Prostate gland (tissue), 2 donors: ENCODE measurements at places on chromosomes 7 and 10.

GRCh38 chr10:26715137-26715487, 17.6 kb downstream of the PDSS1 start:
- DNase-seq: no peak

DNA sequence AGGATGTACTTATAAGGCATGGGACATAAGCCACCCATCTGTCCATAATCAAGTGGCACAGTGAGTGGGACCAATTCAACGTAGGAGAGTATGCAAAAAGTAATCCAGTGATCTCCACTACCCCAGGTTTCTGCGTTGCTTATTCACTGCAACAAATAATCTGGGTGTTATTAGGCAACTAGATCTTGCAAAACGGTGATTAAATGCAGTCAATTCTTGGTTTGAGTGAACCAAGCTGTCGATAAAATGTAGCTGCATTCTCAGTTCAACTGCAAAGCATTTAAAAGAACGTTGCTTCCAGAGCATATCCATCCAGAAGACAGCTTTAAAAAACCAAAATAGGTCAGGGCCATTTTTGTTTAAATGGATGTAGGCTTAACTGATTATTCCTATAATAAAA, 5.0 kb downstream of the LSMEM1 start:
- DNase-seq: no peak

DNA sequence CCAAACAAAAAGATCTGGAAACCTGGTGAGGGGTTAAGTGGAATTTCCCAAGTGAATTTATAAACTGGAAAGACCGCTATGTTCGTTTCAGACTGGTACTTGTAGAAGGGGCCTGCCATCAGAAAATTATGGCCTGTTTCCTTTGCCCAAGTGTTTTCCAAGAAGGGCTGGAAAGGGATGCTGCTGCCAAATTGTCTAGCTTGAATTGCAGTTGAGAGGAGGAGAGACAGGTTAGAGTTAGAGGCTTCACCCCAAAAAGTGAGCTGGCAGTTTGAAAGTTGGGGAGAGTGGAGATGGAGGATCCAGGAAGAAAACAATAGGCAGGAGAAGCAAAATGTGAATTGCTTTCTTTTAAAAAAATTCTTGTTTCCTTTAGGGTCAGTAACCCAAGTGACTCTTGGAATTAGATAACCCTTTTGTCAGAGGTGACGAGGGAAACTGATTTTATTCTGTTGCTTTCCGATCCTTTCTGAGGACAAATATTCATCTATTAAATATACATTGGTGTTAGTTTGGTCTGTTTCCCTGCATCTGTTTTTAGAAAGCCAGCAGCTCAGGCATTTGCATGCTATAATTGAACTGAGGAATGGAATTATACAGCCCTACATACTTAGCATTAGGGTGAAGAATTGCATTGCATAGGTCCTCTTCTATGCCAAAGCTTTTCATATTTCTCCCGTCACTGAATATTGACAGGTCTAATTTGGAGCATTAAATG, 82.5 kb upstream of the PRR15 start:
- no peak for DNase-seq

GRCh38 chr10:59222788-59223187, 46.3 kb downstream of the PHYHIPL start:
- no peak for DNase-seq

GRCh38 chr10:81820418-81820817, 54.6 kb upstream of the NRG3 start:
- no peak for DNase-seq

- no peak for DNase-seq
These were observed 796.8 kb downstream of the KCNMA1 start for GRCh38 chr10:76840802-76841201.

DNA sequence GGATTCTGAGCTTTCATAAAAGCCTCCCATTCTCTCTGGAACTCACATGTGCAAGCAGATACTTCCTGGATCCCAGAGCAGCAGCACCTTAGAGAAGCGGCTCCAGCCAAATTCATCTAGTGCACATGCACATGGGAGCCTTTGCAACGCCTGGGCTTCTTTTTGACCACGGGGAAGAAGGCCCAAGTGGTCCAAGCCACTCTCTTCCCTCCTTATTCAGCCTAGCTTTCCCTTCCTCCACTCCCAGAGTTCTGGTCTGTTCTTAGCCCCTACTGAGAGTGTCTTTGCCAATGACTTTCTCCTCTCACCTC, 118.7 kb downstream of the ZNF365 start:
- DNase-seq: no peak

- DNase-seq: no peak
These were observed 269.9 kb upstream of the MKLN1 start for GRCh38 chr7:131057794-131058070.

- no peak for DNase-seq
These were observed 171.8 kb upstream of the GPR26 start for GRCh38 chr10:123494301-123494808.

GRCh38 chr7:26101361-26102151, 50.4 kb upstream of the NFE2L3 start:
- no peak for DNase-seq

GRCh38 chr7:94044806-94045205, 40.7 kb upstream of the BET1 start:
- DNase-seq: no peak

DNA sequence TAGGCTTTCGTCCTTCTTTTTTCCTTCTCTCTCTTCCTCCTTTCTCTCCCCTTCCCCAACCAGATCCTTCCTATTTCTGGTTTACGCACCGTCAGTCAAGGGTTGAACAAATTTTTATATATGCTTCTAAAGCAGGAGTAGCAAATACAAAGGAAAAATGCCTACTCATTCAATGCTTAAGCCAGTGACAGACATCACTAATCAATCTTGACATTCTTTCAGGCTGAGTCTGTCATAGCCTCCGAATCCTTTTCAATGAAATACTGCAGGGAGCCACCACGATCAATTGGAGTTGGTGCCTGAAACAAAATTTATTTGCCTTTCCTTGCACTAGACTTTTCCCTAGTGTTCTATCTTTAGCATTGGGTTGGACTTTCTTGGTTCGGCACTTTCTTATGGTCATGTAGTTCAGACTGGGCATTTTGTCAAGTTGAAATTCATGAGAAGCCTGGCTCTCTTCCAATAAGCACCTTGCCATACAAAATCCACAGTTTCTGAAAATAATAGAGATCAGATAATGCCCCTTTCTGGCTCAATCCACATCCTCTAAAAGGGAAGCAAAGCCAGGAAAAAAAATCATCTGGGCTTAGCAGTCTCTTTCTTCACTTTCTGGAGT, 239.5 kb upstream of the PLXNA4 start:
- DNase-seq: no peak

DNA sequence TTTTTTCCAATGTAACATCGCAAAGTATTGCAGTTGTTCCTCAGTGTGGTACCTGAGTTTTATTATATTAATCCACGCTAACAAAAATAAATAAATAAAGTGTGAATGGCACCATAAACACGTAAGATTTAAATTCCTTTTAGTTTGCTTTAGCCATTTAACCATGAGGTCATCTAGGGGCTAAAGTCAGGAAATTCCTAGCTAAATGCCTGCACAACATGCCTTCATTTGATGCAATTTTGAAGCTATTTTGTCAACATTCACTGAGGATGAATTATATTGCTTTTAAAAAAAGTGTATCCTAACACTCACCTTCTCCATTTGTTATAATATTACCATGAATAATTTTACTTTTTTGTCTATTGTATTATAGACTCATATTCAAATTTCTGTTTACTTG, 714.4 kb downstream of the GATA3 start:
- no peak for DNase-seq

GRCh38 chr10:128050936-128051335, 75.3 kb downstream of the MKI67 start:
- no peak for DNase-seq

GRCh38 chr10:71351087-71351486, 32.0 kb downstream of the SLC29A3 start:
- no peak for DNase-seq

GRCh38 chr7:24700521-24701260, 56.6 kb downstream of the GSDME start:
- DNase-seq: no peak

DNA sequence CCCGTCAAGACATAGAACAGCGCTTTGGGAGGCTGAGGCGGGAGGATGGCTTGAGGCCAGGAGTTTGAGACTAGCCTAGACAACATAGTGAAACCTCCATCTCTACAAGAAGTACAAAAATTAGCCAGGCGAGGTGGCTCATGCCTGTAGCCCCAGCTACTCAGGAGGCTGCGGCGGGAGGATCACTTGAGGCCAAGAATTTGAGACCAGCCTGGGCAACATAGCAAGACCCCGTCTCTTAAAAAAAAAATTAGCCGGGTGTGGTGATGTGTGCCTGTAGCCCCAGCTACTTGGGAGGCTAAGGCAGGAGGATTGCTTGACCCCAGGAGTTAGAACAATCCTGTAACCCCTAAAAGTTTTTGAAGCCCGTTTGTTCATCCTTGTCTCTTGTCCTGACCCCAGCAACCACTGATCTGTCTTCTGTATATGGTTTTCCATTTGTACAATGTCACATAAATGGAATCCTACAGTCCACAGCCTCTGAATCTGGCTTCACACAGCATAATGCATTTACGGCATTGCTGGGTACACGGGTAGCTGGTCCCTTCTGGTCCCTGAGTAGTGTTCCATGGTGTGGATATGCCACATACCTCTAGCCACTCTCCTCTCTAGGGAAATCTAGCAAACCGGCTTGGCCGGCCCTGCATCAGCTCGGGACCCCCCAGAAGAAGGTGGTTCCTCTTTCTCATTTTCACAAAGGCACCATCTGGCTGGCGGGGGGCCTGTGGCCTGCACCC, 8.4 kb downstream of the GTF2IRD1 start:
- DNase-seq: no peak

DNA sequence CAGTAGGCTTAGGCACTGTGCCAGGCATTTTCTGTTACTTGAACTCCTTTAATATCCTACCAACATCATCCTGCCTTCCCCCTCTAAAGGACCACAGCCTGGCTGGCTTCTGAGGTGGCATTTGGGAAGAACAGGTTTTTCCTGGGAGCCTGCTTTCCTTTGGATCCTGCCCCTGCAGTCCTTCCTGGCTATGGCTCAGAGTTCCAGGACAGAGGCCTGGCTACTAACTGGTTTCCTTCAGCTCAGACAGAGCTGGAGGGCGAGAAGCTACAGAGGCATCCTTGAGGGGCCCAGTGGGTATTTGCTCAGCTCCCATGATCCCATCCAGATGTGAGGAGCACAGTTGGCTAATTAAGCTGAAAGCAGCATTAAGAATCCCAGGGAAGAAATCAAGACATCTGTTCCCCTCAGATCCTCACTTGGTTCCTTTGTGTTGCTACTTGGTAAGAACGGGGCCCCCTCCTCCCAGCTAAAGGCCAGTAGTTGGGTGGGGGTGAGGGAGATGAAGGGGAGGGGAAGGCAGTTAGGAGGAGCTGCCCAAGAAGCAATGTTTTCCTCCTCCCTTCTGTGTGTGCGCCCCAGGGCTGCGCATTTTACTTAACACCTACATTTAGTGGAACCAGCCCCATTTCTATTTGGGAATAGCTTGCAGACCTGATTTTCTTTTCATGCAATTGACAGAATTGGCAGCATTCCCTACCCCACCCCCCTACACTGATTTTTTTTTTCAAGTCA, 142.6 kb upstream of the SORCS3 start:
- no peak for DNase-seq

DNA sequence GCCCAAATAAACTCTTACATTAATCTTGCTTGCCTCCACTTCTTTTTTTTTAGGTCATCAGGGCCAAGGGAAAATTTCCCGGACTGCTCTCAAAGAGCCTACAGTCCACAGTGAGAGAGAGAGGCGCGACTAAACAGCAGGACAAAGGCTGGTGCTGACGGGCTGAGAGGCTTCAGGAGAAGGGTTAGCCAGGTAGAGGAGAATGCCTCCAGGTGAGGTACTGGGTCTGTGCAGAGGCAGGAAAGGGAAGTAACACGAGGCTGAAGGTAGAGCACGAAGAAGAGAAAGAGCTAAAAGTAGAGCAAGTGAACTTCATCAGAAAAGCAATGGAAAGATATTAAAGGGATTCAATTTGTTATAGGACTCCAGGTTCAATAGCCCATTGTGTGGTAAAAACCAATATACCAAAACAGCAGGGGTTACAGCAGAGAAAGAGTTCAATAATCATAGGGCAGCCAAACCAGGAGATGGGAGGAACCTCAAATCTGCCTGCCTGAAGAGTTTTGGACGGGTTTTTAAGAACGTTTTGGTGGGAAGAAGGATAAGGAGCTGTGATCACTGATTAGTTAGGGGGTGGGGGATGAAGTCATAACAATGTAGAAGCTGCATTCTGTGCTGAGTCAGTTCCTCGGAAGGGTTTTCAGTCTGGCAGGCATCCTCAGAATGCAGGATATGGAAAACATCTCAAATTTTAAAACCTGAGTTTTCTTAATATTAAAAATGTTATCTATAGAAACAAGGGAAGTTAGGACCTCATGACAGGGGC, 171.5 kb downstream of the AKR1D1 start:
- no peak for DNase-seq

DNA sequence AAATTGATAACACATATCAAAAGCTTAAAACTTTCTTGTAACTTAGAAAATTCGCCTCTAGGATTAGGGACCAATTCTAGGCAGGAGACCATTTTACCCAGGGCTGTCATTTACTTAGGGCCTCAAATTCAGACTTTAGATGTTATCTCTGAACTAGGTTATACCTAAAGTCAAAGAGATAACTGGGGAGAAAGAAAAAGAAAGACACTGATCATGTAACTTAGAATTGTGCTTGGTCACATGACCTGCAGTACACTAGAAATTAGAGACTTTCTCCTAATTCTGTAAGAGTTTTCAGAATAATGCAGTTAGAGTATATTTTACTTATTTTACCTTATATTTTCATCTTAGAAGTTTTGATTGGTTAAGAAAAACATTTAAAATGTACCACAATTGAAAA, 16.7 kb downstream of the ASB4 start:
- DNase-seq: no peak

DNA sequence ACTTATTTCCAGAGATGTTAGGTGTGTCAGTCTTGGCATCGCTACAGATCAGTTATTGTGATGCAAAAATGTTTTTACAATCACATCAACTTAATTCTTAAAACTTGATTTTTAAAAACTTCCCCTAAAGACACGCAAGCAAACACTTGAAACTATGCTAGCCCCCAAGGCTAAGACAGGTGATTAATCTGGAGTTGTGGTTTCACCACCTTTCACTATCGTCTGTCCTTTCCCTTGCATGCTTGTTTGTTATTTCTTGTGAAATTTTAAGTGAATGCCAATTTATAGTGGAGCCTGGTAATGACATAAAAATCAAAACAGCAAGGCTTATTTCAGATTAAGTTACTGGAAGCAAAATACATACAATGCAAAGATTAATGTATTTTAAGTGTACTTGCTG, 70.4 kb downstream of the SLC35B4 start:
- no peak for DNase-seq
